ENCODE measurements at places on chromosomes 1 and 21.

GRCh38 chr1:25502957-25503356 lies 40.4 kb upstream of the LDLRAP1 start:
- no peak for DNase-seq

DNA sequence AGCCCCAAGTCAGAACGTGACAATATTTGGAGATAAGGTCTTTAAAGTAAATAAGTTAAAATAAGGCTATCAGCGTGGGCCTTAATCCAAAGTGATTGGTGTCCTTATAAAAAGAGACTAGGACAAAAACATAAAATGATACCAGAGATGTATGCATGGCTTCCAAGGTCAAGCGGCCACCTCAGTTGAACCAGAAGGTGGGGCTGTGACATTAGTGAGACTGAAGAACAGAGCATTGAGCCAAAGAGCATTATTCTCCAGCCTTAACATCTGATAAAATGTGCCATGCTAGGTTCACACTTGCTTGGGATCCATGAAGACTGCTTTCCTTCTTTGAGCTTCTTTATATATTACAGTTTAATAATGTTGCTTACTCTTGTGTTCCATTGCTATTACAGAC lies 554.6 kb downstream of the PLA2G4A start:
- peak; percentile 11 for DNase-seq

DNA sequence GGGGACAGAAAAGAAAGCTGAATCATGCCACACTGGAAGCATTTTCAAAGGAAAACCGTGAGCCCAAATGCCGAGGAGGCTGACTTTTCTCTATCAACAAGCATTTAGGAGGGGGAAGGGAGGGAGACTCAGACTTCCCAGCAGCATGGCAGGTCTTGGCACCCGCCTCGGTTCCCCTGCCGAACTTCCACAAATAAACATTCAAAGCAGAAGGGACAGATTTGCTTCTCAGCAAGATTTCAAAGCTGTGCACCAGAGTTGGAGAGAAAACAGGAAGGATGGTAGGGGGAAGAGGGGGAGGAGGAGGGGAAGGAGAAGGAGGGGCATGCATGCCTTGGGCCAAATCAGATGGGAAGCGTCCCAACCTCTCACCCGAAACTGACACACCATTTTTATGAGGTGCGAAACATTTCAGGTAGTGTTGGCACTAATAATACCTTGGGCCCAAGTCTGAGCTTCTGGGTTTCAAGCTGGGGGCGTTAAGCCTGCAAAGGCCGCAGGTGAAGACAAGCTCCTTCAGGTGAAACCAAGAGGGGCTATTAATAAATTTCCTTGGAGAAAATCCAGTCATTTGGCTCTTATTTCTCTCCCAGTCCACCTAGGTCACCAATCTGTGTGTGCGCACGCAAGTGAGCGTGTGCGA lies 26.4 kb downstream of the ABCA4 start:
- no peak for DNase-seq

- DNase-seq, result no peak
These were observed 18.7 kb downstream of the OSBPL9 start for GRCh38 chr1:51635615-51636014.

DNA sequence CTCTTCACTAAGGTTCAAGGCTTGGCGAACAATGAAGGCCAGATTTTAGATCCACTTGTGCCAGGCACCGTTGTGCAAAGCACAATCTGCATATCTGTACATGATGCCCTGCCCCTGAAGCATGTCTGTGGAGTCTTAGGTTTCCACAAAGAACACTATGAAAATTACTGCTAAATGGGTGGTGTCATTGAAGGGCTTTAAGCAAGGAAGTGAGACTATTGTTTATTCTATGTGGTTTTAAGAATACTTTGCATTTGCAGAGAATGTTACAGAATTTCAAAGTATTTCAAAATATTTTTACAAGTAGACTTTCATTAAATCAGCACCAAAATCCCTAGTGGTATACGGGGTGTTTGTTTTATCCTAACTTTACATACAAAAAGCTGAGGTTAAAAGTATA lies 8.8 kb downstream of the TSEN15 start:
- no peak for DNase-seq

DNA sequence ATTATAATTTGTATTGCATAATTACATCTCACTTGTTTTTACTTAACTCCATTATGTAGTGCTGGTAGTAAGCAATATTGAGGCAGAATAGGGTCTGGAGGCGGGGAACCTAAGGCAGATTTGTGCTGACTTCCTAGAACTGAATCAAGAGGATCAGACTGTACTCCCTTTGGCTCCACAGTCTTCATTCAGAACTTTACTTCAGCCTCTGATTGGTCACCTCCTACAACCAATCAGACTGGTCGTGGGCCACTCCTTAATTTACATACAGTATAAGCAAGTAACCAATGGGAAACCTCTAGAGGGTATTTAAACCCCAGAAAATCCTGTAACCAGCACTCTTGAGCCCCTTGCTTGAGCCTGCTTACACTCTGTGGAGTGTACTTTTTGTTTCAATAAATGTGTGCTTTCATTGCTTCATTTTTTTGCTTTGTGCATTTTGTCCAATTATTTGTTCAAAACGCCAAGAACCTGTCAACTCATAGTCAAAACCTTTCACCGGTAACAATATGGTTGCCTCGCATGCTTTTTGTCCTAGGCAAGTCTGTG lies 31.6 kb downstream of the ZBTB8OS start:
- peak; percentile 42 for DNase-seq

DNA sequence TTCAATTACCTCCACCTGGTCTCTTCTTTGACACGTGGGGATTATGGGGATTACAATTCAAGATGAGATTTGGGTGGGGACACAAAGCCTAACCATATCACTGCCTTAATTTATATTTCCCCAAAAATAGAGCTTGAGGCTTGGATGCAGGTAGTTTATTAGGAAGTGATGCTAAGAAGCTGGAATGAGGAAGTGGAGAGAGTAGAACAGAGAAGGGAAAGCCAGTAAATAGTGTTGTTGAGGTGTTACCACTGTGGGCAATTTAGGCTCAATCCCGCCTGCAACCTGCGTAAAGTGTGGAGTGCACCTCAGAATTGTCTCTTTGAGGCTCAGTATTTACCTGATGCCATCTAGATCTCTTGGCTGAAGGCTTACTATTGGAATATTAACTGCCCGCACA lies 4.9 kb upstream of the DOCK7 start:
- no peak for DNase-seq

- no peak for DNase-seq
These were observed 56.7 kb upstream of the NTPCR start for GRCh38 chr1:232893481-232894313.

DNA sequence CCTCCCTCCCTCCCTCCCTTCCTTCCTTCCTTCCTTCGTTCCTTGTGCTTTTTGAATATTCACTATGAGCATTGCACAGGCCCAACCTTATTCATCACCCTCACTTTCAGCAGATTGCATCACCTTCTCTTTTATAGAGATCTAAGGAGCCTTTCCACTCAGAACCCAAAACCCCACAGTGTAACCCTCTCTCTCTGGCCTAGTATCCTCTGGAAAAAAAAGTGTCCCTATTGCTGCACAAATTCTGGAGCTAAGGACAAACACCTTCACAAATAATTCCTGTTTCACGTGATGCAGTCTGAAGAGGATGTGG lies 25.6 kb downstream of the OR10J5 start:
- no peak for DNase-seq

DNA sequence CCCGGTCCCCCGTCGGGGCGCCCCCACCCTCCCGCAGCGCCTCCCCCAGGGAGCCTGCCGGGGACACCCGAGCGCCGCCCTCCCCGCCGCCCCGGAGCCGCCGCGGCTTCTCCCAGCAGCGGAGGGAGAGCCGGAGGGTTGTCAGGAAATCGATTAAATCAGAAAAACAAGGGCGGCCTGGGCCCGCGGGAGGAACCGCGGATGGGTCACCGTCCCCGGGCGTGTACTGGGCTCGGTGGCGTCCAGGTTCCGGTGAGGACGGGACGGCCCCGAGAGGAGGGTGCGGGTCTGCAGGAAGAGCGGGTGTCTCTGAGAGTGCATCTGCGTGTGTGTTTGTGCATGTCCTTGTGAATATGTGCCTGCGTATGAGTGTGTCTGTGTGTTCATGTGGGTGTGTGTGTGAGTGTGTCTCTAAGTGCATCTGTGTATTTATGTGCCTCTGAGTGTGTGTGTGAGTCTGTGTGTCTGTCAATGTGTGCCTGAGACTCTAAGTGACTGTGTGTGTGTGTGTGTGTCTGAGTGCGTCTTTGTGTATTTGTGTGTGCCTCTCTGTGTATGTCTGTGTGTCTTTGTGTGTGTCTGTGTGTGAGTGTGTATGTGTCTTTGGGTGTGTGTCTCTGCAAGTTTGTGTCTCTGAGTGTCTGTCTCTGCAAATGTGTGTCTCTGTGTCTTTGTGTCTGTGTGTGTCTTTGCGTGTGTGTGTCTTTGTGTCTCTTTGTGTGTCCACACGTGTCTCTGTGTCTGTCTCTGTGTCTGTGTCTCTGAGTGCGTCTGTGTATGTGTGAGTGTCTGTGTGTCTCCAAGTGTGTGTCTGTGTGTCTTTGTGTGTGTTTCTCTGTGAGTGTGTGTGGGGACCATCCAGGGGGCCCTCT lies 1.1 kb downstream of the SPSB1 start:
- peak; percentile 45 for DNase-seq

DNA sequence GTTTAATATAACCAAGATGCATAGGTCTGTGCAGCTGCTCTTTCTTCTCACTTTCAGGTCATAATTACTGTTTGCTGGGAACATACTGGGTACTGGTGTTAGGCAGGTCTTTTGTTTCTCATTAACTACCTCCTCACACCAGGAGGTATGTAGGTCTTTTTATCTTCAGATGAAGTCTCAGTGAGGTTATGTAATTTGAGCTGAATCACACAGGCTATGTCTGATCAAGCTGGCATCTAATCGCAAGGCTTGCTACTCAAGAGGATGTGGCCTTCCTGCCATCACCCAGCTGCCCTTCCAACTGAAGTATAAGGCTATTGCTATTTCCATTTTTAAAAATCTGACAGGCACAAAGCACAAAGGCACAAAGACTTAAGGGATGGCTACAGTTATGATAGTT lies 96.4 kb downstream of the RUNX1 start:
- DNase-seq, result no peak

GRCh38 chr1:199010492-199010891 lies 371.7 kb downstream of the PTPRC start:
- DNase-seq, result peak; percentile 91

DNA sequence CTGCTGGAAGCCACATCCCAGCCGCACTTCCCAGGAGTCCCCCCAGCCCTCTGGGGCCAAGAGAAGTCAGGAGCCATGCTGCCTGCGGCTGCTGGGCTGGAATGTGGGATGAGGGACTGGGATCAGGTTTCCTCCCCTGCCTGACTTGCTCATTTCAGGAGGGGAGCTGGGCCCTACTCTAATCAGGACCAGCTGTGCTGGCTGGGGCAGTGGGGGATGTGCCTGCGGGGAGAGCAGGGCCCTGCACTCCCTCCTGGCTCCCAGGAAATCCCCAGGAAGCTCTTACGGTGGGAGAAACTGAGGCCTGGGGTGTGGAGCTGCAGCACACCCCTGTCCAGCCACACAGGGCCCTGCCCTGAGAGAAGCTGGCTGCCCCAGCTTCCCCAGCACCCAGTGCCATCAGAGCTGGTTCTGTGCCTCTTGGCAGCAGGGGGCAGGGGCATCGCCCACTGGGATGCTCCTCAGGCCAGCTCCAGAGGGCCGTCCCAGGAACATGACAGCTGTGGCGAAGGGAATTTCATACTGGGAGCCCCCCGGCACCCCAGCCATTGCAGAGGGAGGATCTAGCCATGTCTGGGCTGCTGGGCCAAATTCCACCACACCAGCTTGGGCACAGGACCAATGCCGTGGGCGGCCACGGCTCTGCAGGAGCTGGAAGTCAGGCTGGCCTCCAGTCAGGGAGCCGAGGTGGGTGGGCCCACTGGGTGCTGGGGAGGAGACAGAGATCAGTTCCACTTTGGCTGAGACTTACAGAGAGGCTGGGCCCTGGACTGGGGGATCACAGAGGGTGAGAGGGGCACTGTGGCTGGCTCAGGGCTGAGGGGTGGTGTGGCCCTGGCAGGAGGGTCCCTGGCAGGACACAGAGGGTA lies 21.3 kb upstream of the PRSS38 start:
- DNase-seq, result no peak

- no peak for DNase-seq
These were observed 54.8 kb downstream of the MYOM3 start for GRCh38 chr1:24057171-24057570.

GRCh38 chr1:45864167-45865106 lies 61.0 kb downstream of the MAST2 start:
- DNase-seq, result no peak

DNA sequence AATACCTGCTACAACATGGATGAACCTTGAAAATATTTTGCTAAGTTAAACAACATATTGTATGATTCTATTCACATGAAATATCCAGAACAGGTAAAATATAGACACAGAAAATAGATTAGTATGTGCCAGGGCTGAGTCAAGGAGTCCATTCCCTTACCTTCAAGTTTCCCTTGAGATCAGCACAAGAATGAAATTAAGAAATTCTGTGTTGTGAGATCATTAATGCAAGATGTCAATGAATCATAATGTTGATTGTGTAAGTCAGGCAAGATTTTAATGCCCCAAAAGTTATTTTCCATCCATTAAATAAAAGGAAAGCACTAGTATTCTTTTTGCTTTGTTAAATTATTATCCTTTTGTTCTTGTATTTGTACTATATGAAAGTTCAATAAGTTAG lies 139.4 kb downstream of the MRPL39 start:
- no peak for DNase-seq

DNA sequence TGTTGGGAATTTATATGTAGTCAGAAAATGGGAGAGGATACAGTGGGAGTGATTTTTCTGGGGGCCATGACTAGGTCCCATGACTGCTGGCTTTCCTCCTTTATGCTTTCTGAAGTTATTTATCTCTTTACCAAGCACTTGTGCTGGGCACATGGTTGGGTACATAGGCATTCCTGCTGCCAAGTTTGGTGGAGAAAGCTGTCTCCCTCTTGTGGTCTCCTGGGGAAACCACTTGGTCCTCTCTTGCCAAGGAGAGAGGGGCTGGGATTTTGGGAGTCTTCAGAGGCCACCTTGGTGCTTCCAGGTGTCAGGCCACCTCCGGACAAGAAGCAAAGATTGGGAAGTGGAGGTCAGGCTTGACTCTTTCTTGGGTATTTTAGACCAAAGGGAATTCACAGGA lies 120.2 kb upstream of the KCNE2 start:
- peak; percentile 55 for DNase-seq

- peak; percentile 52 for DNase-seq
These were observed 18.0 kb downstream of the MEGF6 start for GRCh38 chr1:3593334-3593733.
